ENCODE measurements at places on chromosomes 1 and 21.

- DNase-seq: no peak
Observed at GRCh38 chr1:183871601-183872000, 66.7 kb downstream of the RGL1 start.

- no peak for DNase-seq
Observed at GRCh38 chr1:121544500-121544899, 359.7 kb downstream of the SRGAP2C start.

DNA sequence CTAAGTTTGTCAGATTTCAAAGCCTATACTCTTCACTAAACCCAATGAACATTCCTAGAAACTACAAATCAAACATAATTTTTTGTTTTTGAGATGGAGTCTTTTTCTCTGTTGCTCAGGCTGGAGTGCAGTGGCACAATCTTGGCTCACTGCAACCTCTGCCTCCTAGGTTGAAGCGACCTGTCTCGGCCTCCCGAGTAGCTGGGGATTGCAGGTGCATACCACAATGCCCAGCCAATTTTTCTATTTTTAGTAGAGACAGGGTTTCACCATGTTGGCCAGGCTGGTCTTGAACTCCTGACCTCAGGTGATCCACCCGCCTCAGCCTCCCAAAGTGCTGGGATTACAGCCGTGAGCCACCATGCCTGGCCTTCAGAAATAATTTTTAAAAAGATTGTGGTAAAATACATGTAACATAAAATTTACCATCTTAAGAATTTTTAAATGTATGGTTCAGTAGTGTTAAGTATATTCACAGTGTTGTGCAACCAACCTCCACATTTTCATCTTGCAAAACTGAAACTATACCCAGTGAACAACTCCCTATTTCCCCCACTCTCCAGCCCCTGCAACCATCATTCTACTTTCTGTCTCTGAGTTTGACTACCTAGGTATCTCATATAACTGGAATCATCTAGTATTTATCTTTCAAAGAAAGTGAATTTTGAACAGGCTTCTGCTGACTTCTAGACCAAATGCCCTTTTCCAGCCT lies 2.7 kb upstream of the CFAP141 start:
- DNase-seq: no peak

DNA sequence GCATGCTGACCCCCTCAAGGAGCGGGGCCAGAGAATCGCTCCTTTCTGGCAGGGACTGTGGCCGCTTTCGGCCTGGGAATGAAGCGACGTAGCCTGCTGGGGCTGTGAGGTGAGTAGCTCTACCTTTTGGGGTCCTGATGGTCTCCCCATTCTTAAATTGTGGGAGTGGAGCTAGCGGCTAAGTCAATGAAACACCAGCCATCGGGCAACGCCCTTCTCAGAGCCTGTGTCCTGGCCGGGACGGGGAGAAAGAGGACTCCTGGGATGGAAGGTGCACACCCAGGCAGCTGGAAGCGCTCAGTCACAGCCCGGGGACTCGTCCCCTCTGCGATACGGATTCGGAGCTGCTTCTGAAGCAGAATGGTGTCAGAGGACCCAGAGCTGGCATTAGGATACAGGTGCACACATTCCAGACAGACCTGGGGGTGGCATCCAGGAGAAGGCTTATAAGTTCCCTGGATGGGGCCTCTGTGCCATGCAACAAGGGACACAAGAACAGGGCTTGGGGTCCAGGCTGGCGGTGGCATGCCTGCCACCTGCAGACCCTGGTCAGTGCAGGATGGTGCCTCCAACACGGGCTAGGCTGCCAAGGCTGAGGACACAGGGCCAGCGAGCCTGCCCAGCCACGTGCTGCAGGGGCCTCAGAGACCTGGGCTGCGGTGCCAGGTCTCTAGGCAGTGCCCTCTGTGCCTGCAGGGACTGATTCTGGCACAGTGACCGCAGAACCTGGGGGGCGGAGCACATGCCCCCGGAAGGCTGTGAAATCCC lies 945 bp upstream of the WNT9A start:
- no peak for DNase-seq

- DNase-seq: no peak
Observed at GRCh38 chr1:151401125-151401788, 1.9 kb downstream of the PSMB4 start.

- DNase-seq: no peak
Observed at GRCh38 chr1:69595486-69595885, 27.8 kb downstream of the LRRC7 start.

- DNase-seq: no peak
Observed at GRCh38 chr1:227357171-227357926, 39.1 kb upstream of the CDC42BPA start.

GRCh38 chr21:40436261-40436660 lies 410.7 kb downstream of the DSCAM start:
- no peak for DNase-seq

- no peak for DNase-seq
Observed at GRCh38 chr1:95229037-95229436, 5.0 kb upstream of the RWDD3 start.

DNA sequence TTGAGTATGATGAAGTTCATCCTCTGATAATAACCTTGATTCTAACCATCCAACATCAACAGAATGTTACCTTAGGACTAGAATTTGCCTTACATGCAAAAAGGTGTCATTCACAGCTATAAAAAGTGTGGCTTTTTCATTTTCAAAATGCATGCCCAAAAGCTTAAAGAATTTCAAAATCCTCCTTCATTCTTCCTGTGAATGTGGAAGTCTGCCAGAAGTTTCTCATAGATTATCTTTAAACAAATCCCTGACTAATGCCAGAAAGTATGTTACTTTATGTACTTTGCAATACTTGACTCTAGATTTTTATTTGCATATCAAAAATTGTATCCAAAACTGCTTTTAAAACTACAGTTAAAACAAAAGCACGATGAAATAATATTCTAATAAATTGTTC lies 270.6 kb upstream of the ZRANB2 start:
- no peak for DNase-seq

All from HL-60 (cell line).